ENCODE measurements at places on chromosomes 2 and 18. TPM values are rescaled to one million over a fixed set of nuclear protein-coding genes. Genes with fewer than 3 reads are reported as not detected.

ANTXR1 gene
- 67.4 TPM for total RNA-seq

DPP10 gene
- total RNA-seq: not detected

PPM1G gene
- total RNA-seq: 160 TPM

GRCh38 chr2:44779793-44780192 is 161.7 kb upstream of the SIX3 start:
- no peaks in the 10 kb centered on the region for H3K36me3 ChIP-seq
- H3K4me3 ChIP-seq: no peak overlapping the region
- DNase-seq: no peak

DNA sequence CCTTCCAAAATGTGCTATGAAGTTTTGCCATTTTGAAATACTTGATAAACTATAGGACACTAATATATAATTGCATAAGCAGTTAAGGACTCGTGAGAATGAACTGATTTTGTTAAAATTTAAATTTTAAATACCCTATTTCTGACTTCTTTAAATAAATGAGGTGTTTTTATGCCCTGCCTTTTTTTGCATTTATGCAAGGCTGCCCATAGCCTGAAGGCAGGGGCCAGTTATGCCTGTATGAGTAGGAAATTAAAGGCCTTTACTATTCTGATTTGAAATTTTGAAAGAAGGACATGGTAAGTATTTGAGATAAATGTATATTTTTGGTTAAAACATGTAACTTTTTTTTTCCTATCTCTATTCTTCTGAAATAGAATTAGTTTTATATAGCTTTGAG is 33.7 kb downstream of the TTC39C start:
- no peaks in the 10 kb centered on the region for H3K27me3 ChIP-seq
- H3K4me3 ChIP-seq: no peak overlapping the region
- DNase-seq: no peak
- peaks cover 5% of the 10 kb centered on the region for H3K4me1 ChIP-seq

DNA sequence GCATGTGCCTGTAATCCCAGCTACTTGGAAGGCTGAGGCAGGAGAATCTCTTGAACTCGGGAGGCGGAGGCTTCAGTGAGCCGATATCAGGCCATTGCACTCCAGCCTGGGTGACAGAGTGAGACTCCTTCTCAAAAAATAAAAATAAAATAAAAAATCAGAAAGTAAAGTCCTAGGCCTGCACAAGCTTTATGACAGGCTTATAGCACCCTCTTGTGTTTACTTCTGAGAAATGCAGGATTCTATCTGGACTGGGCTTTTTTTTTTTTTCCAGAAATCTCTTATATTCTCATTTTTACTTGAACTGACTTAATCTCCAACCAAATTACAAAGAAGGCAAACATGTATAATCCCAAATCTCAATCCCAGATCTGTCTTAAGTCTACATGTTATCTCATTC is 26.1 kb upstream of the REG3G start:
- H3K4me1 ChIP-seq: no peaks in the 10 kb centered on the region
- peaks cover 10% of the 10 kb centered on the region for H3K27me3 ChIP-seq
- DNase-seq: no peak
- no peak overlapping the region for H3K27ac ChIP-seq
- H3K36me3 ChIP-seq: no peaks in the 10 kb centered on the region

DNA sequence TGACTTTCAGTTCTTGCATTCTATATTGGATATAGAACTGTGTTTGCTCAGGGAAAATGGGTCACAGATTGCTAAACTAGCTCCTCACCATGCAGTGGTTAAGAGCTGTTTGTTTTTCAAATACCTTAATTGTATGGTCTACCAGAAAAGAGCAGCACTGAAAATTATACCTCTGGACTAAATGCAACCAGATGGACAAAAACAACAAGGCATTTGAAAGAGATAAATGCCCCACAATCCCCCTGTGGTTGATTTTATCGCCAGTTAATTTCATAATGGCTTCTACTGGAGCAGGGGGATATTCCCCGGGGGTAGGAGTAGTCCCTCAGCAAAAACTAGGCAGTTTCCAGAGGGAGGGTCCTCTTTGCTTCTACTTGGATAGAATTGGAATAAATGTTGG is 267.9 kb upstream of the TNP1 start:
- no peaks in the 10 kb centered on the region for H3K4me1 ChIP-seq
- no peaks in the 10 kb centered on the region for H3K27me3 ChIP-seq
- no peaks in the 10 kb centered on the region for H3K36me3 ChIP-seq
- H3K4me3 ChIP-seq: no peak overlapping the region
- DNase-seq: peak; percentile 17

DNA sequence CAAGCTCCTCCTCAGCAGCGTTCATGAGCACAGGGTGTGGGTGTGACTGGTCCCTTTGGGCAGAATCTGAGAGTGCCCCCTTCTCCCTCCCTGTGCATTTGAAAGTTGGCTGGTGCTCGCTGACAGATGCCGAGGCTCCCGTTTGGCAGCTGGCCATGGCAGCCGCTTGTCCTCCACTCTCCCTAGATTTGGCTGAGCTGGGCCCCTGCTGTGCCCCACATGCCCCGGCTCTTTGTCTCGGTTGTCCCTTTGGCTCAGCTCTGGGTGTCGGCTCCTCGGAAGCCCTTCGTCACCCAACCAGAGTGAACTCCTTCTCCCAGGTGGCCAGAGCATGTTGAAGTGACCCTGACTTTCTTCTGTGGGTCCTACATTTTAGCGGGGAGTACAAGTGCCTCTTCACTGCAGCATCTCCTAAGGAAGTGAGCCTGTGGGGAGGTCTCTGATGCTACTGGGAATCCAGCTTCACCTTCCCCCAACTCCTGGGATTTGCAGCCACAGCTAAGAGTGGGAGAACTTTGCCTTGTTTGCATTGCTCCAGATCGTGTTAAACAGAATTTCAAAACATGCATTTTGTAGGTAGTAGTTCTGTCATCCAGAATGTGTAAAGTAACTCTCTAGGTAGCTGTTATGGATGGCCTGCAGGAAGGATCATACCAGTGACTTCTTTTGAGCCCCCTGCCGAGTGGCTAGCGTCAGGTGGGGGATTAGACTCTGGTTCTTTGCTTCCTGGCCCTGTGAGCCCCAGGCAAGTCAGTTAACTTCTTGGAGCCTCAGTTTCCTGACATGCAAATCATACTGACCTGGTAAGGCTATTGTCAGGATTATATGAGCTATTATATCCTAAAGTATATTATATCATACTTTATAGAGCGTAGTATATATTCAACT is 24.2 kb downstream of the HPCAL1 start:
- H3K4me3 ChIP-seq: peak overlapping the region; percentile 12
- H3K4me1 ChIP-seq: peaks cover 36% of the 10 kb centered on the region
- no peaks in the 10 kb centered on the region for H3K27me3 ChIP-seq
- DNase-seq: peak; percentile 90
- no peak overlapping the region for H3K27ac ChIP-seq

GRCh38 chr2:108145557-108146326 is 94.0 kb upstream of the SULT1C3 start:
- no peaks in the 10 kb centered on the region for H3K4me1 ChIP-seq
- H3K4me3 ChIP-seq: no peak overlapping the region
- no peak overlapping the region for H3K27ac ChIP-seq
- H3K27me3 ChIP-seq: no peaks in the 10 kb centered on the region
- no peaks in the 10 kb centered on the region for H3K36me3 ChIP-seq
